ENCODE measurements at places on chromosomes 6 and 20.

GRCh38 chr6:1712451-1712850 is 102.7 kb downstream of the FOXC1 start:
- no peak for DNase-seq

GRCh38 chr20:8796088-8796660 is 272.7 kb upstream of the PLCB4 start:
- peak; percentile 21 for DNase-seq

GRCh38 chr20:41081276-41081814 is 52.7 kb downstream of the TOP1 start:
- no peak for DNase-seq

DNA sequence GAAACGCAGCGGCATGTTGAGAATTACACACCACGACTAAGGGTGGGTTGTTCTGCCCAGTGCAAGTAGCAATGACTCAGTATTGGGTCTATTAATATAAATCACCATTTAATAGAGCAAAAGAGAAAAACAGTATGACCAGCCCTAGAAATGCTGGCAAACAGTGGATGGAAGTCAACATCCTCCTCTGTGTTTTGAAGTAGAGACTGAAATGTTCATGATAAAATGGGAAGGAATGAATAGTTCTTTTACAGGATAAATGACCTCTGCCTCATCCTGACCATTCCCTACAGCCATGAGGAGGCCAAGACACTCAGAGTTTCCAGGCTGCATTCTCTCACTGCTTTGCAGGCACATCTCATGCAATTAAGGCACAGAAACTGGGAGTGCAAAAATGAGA is 111.8 kb downstream of the PSMB1 start:
- no peak for DNase-seq

- no peak for DNase-seq
Measured at GRCh38 chr6:137025786-137026730, 18.7 kb downstream of the IL20RA start.

- DNase-seq: peak; percentile 72
Measured at GRCh38 chr20:38152175-38152620, 12.9 kb downstream of the TGM2 start.

GRCh38 chr6:74069089-74069581 is 373.1 kb downstream of the CD109 start:
- DNase-seq: no peak

- DNase-seq: no peak
Measured at GRCh38 chr6:157216570-157216969, 106.7 kb downstream of the TMEM242 start.

GRCh38 chr6:32973144-32974015 is 5.0 kb downstream of the BRD2 start:
- no peak for DNase-seq

DNA sequence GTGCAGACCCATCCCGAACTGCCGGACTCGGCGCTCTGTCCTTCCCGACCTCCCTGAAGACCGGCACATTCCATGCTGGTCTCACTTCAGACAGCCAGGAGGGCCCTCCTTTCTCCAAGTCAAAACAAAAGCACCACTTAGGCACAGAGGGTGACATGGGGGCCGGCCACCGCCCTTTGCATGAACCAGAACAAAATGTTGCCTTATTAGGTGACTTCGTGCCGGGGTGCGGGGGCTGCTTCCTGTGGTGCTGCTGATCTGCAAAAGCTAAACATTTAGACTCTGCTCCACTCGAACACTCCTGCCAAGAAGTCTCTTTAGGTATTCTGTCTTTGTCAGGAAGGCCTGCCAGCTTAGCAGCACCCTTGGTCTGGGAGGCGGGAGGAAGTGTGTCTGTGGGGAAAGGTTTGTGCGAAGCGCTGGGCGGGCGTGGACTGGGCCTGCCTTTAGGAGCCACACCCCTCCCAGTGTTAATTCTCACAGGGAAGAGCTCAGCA is 133.8 kb downstream of the SMOC2 start:
- peak; percentile 19 for DNase-seq

DNA sequence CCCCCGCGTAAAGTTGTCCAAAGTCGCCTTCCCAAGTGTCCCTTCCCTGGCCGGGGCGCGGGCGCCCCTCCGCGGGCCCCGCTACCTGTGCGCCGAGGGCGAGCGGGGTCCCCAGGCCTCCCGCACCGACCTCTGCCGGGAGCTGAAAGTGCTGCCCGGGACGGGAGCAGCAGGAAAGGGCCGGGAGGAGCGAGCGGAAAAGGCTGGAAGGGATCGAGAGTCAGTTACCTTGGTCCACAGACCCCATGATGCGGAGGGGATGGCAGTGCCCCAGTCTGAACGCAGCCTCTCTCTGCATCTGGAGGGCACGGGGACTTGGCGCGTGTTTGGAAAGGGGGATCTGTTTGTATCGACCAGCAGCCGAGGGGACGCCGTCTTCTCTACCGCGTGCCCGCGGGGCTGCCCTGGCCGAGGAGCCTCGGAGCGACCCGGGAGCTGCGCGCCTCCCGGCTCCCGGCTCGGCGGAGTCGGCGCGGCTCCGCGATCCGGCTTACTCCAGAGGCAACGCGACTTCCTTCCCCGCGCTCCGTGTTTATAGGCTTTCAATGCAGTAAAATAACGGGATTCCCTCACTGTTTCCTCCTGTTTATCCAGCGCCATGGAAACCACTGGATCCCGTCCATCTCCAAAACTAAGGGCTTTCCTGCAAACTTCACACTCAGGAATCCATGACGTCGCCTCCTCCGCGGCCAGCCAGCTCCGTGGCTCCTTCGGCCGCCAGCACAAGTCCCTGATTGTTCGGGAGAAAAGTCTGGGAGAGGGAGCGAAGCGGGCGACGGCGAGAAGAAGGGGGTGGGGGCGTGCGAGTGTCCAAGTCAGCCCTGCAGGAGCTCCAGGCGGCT is 20.0 kb upstream of the NFATC2 start:
- peak; percentile 96 for DNase-seq

DNA sequence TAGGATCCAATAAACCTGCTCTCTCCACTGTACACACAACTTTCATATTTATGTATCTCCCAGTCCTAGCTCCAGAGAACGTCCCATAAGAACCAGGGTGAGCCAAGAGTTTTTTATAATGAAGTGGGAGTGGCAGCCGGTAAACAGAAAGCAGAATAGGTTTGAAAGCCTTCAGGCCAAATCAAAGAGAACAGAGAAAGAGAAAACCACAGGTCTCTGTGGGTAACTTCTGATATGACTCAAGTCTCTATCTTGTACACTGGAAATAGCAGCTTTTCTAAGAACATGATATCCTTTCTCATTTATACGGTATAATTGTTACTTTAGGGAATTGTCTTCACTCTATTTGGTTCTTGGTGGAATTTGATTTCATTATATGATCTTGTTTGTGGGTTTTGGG is 273.6 kb downstream of the PACRG start:
- no peak for DNase-seq

DNA sequence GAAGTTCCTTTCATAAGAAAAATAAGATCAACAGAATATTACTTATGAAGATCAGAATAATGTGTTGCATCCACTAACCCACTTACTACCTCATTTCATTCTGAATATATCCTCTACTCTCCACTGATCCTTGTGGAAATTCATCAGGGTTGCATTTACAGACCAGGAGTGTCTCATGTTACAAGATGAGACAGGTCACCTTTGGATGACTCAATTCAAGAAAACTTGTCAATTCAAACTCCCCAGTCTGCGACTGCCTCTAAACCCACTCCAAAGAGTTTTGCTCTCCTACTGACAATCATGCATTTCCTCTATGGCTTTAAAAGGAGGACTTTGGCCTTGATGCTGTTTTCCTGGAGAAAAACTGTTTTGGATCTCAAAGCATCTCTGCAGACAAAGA is 68.4 kb downstream of the ID4 start:
- DNase-seq: no peak

GRCh38 chr6:44105993-44106740 is 21.1 kb downstream of the MRPL14 start:
- no peak for DNase-seq

- DNase-seq: no peak
Measured at GRCh38 chr20:32945710-32946221, 58.5 kb downstream of the SUN5 start.

DNA sequence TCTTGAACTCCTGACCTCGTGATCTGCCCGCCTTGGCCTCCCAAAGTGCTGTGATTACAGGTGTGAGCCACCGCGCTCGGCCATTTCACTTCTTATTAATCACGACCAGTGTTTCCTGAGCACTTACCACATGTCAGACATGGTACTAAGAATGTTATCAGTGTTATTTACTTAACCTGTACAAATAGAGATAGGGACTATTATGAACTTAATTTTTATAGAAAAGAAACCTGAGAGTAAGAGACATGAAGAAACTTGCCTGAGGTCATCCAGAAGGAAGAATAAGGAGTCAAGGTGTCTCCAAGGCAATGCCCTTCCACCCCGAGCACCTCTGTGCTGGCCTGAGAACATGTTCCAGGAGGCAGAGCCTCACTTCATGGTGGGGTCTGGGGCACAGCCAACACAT is 29.3 kb upstream of the EZR start:
- DNase-seq: no peak

- DNase-seq: no peak
Measured at GRCh38 chr20:61407561-61407960, 155.5 kb downstream of the CDH4 start.

DNA sequence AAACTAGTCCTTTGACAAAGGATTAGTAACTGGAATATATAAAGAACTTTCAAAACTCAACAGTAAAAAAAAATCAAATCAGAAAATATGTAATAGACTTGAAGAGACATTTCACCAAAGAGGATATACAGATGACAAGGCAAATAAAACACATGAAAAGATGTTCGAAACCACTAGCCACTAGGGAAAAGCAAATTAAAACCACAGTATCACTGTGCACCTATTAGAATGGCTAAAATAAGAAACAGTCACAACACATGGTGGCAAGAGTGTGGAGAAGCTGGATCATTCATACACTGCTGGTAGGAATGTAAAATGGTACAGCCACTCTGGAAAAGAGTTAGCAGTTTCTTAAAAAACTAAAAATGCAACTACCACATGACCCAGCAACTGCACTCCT is 14.9 kb downstream of the ZBTB2 start:
- DNase-seq: no peak

DNA sequence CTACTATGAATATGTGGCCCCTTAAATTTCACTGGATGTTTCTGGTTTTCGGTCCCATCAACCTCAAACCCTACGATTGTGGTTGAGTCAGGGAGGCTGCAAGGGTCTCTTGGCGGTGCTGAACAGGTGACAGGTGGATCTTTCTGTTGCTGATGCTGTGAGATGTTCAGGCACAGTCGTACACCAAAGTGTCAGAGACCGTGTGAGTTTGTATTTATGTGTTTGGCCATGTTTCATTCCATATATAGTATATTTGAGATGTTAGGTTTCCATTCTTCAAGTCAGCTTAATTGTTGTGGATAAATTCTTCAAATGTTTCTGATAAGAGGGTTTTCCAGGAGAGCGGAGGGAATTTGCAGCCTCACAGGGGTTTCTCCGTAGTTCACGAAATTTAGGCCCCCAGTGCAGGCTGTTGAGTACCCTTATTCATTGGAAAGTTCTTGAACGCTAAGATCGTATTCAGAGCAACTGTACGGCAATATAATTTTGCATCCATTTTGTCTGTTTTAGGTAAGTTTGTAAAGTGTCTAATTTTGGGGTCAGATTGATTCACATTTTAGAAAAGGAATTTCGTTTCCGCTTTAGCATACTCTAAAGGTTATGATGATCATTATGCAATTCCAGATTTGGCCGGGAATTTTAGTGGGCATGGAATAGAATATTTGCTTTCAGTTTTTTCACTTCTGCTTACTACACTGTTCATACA is 1.2 kb downstream of the TAB2 start:
- DNase-seq: no peak

GRCh38 chr20:24836661-24837299 is 112.3 kb upstream of the CST7 start:
- DNase-seq: no peak

GRCh38 chr20:17273717-17274116 is 46.9 kb downstream of the PCSK2 start:
- DNase-seq: no peak

DNA sequence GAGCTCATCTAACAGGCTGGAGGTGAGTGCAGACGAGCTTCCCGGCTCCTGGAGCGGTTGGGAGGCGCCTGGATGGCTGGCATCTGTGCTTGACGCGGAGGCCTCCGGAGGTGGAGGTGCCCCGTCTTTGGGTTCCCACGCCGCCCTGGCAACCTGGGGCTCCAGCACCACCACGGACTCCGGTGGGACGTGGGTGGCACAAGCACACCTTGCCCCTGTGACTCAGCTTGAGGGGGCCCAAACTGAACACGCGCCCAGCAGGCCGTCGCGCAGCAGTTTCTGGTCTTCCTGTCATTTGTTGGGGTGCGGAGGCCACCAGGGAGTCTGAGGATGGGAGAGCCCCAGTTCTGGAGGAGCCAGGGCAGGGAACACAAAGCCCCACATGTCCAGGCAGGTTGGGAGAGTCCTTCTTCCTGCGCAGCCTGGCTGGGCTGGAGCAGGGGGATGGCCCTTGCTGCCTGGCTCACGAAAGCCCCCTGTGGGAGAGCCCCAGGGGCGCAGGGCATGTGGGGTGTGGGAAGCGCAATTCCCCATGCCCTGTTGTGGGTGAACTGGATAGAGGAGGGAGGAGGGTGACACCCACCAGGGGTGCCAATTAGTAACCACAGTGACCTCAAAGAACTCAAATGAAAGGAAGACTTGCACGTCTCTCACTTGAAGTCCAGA is 1378.6 kb upstream of the DEFB115 start:
- DNase-seq: no peak

DNA sequence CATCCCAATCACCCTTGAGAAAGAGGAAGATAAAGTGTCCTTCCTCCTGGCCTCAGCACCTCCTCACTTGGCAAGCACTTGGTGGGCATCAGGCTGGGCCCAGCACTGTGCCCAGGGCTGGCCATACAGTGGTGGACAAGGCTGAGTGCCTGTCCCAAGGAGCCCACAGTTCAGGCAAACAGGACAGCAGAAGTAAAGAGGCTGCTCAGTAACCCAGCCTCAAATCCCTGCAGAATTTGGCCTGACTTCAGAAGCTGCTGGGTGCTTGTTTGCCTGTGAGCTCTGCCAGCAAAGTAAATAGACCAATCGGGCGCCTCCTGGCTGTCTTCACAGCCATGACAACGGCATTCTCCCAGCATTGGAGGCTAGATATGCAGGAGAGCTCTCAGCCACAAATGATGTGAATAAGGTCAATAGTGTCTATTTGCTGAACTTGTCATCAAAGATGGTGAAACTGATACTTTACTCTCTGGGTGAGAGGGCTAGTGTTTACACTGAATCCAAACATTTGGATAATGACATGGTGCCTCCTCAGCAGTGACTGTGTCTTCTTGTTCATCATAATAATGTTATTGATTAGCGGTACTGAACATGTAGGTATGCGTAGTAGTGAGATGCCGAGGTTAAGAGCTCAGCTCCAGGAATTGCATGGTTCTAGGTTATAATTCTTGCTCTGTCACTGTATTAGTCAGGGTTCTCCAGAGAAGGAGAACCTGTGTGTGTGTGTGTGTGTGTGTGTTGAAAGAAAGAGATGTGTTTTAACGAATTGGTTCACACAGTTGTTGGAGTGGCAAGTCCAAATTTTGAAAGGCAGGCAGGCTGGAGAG is 36.9 kb upstream of the FANCE start:
- peak; percentile 80 for DNase-seq

DNA sequence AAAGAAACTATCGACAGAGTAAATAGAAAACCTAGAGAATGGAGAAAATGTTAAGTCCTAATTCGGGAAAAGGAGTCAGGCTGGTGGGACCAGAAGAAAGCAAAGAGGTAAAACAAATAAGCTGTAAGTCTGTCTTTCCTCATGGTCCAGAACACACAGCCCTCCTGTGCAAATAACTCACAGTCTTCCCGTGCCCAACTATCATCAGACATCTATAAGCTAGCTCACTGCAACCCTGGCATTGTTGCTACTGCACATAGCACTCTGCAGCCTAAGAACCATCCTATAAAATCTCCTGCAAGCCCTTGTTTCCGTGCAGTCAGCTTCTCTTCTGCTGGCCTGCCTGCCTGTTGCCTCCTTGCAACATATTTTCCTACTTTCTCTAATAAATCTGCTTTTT is 17.4 kb downstream of the HLA-DRA start:
- no peak for DNase-seq
